Stimulated activated CD4-positive, alpha-beta T cell treated with anti-CD3 and anti-CD28 coated beads, TNF-alpha, amount 100 ng/mL, for 48 hours (primary cell): ENCODE measurements at places on chromosomes 3 and 15.

DNA sequence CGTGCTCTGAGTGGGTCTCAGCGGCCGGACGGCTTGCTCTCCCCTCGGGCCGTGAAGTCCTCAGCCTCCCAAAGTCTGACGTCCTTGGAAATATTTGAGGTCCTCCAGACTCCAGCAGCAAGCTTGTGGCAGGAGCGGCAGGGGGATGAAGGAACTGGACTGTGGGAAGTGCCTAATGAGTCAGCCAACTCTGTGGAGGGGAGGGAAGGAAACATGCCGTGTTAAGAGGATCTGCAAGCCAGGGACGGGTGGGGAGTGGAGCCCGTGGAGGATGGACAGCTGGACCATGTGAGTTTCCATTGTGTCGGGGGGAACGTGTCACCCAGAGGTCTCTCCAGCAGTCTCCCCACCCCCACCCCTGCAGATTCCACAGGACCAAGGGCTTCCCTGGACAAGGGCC is 39.4 kb upstream of the IDH2 start:
- DNase-seq: no peak

DNA sequence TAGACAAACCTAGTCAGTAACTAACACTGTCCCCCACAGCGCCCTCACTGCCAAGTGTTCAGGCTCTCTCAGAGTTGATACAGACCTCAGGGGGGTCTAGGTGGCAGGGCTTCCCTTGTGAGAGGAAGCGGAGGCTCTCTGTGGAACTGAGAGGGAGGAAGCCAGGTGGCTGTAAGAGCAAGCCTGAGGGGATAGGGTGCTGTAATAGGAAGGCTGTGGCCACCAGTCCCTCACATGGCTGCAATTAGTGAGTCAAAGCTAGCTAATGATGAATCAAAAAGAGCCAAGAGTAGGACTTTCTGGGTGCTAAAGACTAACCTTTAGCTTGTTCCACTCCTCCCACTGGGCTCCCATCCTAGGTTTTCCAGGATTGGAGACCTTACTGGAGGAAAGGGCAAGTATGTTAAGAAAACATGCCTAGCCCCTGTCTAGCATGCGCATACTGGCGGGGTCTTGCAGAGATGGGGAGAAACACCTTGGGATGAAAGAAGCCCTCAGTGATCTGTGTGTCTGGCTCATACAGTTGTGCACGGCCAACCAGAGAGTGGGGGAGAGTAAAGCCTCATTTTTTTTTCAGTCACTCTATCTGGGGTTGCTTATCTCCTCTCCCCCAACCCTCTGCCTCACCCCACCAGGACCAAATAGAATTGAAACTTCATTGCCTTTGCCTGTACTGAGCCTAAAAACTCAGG is 13.3 kb upstream of the SOX2 start:
- no peak for DNase-seq

DNA sequence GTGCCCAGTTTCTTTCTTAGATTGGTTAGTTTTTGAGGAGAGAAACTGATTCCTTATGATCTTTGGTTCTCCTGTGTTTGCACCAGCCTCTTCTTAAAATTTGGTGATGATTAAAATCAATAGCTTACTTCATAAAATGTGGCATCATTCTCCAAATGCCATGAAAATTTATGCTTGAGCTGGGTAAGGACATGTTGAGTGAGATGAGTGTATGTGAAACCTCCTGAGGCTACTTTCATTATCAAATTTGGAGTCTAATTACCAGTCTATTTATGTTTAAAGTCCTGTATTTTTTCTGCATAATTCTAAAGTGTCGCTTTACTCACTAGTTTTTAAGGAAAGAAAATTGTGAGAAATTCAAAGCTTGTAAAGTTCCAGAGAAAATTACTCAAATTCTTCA is 102.1 kb downstream of the DIPK2A start:
- DNase-seq: no peak

- DNase-seq: no peak
Observed at GRCh38 chr3:170353485-170353884, 4.0 kb upstream of the SKIL start.

GRCh38 chr3:78255403-78255802 is 1215.5 kb downstream of the ROBO2 start:
- DNase-seq: no peak

GRCh38 chr3:155243512-155243921 is 50.0 kb downstream of the STRIT1 start:
- DNase-seq: no peak

DNA sequence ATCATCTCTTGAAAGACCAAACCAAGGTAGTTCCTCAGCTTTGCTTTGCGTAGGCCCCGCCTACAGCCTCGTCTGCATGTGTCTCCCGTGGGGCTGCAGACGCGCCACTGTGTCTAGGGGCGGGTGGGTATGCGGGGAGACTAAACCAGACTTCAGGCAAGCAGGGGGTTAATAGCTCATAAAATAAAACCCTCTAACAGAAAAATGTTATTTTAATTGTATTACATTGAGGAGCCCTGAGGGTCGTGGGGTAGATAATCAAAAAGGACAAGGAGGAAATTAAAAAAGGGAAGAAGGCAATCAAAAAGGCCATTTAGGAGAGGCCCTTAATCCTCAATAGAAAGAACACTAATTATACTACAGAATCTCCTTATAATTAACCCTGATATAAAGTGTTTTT is 247.6 kb upstream of the ICE2 start:
- no peak for DNase-seq

GRCh38 chr15:63460210-63461155 is 43.9 kb upstream of the USP3 start:
- no peak for DNase-seq

- no peak for DNase-seq
Observed at GRCh38 chr3:88810455-88810854, 297.0 kb upstream of the EPHA3 start.

DNA sequence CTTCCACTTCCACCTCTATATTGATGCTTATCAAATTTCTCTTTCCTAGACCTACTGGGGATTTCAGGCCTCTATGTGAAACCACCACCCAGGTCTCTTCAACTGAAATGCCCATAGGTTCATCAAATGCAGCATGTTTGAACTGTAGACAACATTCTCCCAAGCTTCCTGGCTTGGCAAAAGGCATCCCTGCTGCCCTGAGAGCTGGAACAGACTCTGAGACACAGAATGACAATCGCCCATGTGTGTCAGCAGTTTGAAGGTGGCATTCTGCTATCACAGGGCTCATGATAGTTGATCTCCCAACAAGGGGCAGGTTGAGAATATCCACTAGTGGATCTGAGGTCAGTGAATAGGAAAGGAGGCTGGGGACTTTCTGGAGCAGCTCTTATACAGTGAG is 200.7 kb downstream of the RPLP1 start:
- no peak for DNase-seq

DNA sequence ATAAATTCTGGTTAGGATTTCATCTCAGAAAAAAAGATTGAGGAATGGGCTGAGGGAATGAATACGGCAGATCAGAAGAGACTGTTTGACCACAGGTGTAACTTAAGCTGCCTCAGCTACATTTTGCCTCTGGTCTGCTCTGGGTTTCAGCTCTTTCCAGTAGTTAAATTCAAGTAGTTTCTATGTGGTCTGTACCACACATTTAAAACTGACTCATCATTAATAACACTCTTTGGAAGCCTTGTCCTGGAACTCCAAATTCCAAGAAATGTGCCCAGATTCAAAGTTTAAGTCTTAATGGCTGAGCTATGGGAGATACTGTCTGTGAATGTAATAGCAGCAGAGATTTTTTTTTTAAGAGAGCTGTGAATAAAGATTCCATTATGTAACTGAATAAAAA is 133.1 kb upstream of the IGSF10 start:
- DNase-seq: no peak

GRCh38 chr15:47812470-47812999 is 95.2 kb downstream of the SEMA6D start:
- no peak for DNase-seq

- DNase-seq: no peak
Observed at GRCh38 chr3:169041677-169042171, 621.8 kb downstream of the MECOM start.

- DNase-seq: no peak
Observed at GRCh38 chr3:175879417-175879816, 1020.3 kb downstream of the NAALADL2 start.

GRCh38 chr3:141274411-141275031 is 42.9 kb downstream of the PXYLP1 start:
- DNase-seq: no peak

DNA sequence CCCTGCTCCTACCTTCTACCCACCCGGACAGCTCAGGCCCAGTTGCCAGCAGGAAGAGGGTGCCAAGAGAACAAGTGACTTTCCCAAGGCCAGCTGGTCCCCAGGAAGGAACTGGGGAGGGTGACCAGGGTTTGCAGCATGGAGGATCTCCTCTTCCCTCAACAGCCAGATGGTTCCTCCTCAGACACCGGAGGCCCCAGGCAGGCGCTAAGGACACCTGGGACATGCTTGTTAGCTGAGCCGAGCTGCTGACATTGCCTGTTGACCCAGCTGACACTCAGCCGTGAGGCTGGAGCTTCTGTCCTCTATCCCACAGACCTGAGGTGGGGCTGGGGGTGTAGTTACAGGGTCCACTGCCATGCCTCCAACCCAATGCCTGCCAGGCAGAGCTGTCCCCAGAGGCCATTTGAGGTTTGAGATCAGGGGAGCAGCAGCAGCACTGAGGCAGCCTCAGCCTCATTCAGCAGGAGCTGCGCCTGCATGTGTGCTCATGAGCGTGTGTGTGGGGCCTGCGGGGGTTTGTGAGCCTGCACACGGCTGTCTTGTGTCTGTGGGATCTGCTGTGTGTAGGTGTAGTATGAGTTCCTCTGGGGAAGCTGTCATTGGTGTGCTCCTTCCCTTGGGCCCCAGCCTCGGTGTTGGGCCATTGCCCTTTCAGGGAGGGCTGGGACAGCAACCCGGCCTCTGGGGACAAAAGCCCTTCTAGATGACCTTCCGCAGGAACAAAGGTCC is 7.1 kb downstream of the CPLX3 start:
- no peak for DNase-seq

- no peak for DNase-seq
Observed at GRCh38 chr3:160278210-160278609, 53.0 kb downstream of the C3orf80 start.

GRCh38 chr3:146256851-146257486 is 6.1 kb upstream of the PLSCR4 start:
- no peak for DNase-seq

DNA sequence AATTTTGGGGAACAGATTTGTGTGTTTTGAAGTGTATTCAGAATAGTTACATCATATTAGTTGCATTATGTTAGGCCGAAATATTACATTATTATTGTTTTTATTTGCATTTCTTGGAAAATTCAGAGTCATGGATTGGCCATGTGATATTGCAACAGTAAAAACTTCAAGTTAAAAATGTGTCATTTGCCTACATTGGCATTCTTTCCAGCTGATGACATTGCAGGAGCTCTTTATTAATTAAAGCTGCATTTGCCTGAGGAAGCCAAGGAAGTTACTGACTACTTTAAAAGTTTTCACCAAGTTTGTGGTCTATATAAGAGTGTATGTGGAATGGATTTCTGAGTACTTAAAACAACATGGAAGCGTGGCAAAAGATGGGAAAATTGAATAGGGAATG is 726.4 kb upstream of the SGO1 start:
- DNase-seq: no peak

DNA sequence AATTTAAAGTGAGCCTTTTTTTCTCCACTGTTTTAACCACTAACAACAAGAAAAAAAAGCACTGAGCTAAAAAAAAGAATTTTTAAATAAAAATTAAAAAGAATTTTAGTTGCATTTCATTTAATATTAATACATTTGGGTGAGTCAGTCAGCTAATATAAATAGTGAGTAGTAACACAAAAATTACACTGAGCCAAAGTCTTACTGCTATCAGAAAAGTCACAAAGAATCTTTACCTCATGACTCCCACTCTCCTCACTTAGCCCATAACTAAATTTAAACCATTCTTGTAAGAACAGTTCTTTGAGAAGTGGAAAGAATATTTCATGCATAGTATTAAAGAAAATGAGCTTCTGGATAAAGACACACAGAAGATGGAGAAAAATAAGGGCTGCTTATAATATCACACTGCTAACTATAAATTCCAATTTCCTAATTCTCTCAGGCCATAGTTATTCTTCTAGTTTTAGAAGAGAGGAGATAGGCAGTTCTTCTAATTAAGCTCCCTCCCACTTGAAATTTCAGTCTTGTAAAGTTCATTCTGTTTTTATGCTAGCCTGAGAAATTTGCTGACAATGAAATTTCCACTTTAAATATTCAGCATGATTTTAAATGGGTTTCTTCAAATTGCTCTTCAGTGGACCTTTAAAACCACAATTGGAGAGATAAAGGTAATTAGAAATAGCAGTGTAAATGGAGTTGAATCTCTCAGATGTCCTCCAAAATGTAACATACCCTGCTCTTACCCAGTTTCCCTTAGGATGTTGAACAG is 17.6 kb downstream of the SHQ1 start:
- DNase-seq: no peak
